ENCODE measurements at places on chromosomes 13 and 19.

- no peak for DNase-seq
These were observed at the start of gene IGLON5 for GRCh38 chr19:51311351-51312257. IGLON5 (plus strand) TSS chr19:51311644; CDS start chr19:51311848, 204 bp downstream.

GRCh38 chr13:51286135-51287002 is 53.1 kb upstream of the SERPINE3 start:
- DNase-seq: peak; percentile 53

- DNase-seq: no peak
These were observed 2.5 kb downstream of the ZC3H4 start for GRCh38 chr19:47111006-47111621.

DNA sequence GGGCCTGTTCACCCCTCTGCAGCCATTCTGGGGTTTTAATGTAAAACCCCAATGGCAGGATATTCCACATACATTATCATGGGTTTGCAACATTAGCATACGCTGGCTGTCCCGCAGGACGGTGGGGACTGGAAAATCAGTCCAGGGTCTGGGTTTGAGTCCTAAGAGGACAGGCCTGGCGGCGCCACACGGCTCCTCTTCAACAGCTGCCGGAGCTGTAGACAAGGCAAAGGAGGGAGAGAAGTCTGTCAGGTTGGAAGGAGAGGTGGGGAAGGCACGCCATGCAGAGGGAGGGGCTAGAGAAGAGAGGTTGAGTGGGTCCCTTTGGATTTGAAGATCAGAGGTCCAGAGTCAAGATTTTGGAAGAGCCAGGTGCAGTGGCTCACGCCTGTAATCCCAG is 11.9 kb downstream of the NFKBID start:
- no peak for DNase-seq

DNA sequence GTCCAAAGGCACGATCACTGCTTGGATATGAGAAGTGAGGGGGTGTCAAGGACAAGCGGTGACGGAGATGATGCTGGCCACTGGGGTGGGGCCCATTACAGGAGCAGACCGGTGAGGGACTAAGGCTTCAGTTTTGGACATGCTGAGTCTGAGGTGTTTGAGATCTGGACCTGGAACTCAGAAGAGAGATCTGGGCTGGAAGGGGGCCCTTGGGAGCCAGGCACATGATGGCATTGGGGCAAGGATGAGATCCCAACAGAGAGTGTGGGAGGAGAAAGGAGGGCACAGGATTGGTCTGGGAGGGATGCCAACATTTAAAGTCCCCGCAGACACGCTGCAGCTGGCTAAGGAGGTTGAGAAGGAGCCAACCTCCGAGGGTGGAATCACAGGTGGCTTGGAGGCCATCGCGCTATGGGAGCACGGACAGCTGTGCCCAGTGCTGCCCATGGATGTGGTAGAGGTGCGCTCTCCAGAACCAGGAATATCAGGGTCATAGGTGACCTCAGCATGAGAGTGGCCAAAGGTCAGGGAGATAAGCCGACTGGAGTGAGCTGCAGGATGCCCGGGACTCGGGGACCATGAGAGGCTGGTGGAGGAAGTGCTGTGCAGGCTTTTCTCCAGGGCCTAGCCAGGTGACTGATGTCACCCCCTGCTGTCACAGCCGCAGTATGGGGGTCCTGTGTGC is 21.8 kb downstream of the DHRS12 start:
- no peak for DNase-seq

DNA sequence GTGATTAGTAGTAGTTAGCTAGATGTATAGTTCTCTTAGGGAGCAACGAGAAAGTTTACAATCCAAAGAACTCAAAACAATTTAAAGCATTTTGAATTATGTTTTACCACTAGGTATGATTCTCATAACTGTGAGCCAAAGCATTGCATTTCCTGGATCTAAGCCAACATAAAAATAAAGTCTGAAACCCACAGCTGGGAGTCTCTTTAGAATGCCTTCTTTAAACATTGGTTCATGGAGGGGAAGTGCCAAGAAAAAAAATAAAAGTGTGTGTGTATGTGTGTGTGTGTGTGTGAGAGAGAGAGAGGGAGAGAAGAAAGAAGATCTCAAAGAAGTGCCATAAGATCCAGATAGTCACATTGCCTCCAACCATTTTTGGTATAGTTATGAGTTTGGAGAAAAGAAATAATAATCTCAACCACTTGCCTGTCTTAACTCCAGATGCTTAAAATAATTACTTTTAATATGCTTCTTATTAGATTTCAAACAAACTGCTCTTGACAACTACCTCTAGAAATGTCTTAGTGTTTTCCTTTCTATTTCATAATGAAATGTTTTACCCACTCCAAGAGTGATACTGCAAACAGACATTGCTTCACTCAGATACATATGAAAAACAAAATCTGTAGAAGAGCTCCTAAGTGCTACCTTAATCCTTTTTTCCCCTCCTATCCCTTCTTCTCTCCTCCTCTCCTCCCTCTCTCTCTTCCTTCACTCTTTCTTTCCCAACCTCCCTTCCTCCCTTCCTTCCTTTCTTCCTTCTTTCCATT is 554.1 kb downstream of the KCTD12 start:
- no peak for DNase-seq

DNA sequence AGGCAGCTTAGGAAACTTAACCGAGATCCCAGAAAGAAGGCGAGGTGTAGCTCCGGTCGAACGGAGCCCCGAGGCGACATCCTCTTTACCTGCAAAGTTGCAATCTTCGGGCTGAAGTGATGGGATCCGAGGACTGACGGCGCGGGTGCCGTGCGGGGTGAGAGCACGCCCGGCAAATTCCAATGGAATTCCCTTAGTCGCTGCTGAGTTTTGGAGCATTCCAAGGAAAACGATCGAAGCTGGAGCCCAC is 141 bp downstream of the TRPC4 start:
- DNase-seq: no peak

- DNase-seq: no peak
These were observed 6.5 kb downstream of the ATP4A start for GRCh38 chr19:35556846-35557538.

- DNase-seq: no peak
These were observed 2.5 kb downstream of the USP12 start for GRCh38 chr13:27168906-27169657.

DNA sequence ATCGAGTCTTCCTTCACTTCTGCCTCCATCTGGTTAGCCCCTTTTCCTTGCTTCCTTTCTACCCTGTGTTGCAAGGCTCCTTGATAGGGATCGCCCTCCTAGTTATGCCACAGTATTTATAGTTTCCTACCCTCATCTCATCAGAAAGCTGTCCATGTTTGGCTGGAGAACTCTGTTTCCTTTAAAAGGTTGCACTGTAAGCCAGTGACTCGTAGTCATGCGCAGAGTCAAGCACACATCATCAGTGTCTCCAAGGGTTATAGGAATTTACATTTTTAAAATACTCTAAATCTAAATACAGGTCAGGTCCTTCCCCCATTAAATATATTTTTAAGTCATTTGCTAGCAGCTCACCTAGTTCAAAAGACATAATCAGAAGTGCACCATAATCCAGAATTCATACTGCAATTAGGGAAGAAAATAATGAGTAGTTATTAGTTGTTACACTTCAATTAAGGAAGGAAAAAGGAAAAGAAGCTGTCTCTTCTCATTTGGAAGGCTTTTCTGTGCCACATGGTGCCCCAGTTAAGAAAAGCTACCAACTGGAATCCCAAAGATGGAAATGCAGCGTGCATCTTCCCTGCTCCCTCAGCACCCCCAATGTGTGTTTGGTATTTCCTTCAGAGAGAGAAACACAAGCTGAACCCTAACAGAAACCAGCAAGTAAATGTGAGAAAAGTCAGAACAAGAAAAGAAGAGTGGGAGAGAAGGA is 81.0 kb downstream of the GPR12 start:
- DNase-seq: no peak

GRCh38 chr13:100811024-100811865 is 136.7 kb upstream of the TMTC4 start:
- no peak for DNase-seq

DNA sequence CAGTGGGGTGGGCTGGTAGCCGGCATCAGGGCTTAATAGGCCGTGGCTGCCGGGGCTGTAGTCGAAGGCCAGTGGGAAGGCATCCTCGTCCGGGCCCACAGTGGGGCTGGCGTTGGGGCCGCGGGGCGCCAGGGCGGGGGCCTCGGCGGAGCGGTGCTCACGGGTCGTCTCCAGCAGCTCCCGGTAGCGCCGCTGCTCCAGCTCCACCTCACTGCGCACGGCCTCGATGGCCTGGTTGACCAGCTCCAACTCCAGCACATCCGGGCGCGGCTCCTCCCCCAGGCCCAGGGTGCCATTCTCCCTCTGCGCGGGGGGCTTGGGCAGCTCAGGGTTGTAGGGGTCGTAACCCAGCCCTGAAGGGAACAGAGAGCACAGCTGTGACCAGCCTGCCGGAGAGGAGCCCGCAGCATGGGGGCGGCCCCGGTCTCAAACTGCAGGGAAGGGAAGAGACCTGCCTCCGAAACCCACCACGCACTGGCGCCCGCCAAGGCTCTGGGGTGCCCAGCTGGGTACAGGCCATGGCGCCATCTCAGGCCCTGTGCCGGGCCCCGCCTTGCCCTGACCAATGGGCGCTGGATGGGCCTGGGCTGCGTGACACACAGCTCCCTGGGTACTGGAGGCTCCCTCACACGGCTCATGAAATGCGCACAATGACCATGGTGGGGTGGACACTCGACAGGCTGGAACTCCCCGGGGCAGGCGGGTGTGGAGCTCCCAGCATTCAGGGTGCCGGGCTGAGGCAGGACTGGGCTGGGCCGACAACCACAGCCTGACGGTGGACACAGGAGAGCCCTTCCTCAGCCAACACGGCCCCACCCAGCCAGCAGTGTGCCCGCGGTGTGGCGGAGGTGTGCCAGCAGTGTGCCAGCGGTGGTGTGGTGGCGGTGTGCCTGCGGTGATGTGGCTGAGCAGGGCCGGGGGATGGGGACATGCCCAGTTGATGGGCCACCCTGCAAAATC is 16.5 kb upstream of the ATP8B3 start:
- DNase-seq: no peak

GRCh38 chr13:84844473-84844872 is 954.7 kb downstream of the SLITRK6 start:
- DNase-seq: no peak

GRCh38 chr13:46403851-46404732 is 17.0 kb upstream of the RUBCNL start:
- DNase-seq: no peak

DNA sequence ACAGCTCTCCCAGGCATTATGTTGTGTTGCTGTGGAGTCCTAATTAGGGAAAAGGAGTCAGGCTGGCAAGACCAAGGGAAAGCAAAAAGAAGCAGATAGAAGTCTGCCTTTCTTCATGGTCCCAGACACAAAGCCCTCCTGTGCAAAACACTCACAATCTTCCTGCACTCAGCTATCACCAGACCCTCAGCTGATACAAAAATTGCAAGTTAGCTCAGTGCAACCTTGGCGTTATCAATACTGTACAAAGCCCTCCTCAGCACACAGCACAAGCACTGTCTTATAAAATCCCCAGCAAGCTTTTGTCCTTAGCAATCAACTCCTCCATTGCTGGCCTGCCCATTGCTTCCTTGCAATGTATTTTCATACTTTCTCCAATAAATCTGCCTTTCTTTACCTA is 3.2 kb downstream of the OR7C2 start:
- no peak for DNase-seq

GRCh38 chr19:6464070-6464873 is at the start of gene CRB3:
CRB3 (plus strand) TSS chr19:6464271; CDS start chr19:6464702, 431 bp downstream.
- no peak for DNase-seq

GRCh38 chr13:73259061-73260017 is 200.5 kb downstream of the KLF5 start:
- DNase-seq: no peak

GRCh38 chr13:60227158-60227557 is 63.4 kb upstream of the DIAPH3 start:
- no peak for DNase-seq

DNA sequence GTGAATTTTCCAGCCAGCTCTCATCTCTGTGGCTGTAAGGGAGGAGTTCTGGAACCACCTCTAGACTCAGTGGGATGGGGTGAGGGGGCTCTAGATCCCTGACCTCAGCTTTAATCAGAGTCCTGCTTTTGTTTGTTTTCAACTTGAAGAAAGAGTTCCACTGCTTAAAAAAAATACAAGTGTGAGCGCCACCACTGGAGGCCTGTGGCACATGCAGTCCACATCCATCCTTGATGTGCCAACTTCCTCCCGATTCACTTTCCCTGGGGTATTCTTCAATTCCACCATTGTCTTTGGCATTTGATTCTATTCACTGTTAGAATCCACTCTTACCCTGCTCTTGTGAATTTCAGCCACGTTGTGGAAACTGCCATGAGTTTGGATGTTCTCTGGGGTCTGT is 62.4 kb upstream of the GJB6 start:
- DNase-seq: no peak

DNA sequence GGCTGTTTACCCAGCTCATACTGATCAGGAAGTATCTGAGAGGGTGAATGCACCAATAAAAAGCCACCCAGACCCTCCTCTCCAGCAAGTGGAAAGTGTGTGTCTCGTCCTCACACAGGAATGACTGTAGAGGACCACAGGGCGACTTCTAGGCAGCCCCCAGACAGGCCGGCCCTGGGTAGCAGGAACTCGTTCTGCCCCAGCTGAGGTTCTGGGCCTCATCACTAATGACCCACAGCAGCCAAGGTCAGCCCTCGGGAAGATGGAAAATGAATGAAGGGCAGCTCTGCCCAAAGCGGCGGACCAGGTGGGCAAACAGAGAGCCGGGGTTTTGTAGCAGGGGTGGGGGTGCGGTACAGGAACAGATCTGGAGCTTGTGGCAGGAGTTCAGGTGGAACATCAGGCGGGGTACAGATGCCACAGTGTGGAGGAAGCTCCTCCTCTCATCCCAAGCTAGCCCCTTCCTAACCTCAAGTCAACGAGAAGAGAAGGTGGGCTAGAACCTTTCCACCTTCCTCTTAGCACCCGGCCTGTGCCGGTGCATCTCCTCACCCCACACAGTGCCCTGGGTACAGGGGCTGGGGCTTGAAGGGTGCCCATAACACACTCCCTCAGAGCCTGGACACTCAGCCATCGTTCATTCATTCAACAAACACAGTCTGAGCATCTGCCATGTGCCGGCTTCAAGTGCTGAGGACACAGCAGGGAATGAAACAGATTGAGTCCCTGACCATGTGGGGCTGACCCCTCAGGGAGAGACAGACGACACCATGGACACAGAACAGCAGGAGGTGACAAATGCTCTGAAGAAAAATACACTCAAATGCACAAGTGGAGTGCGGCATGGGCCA is 36.2 kb downstream of the RFX2 start:
- no peak for DNase-seq

DNA sequence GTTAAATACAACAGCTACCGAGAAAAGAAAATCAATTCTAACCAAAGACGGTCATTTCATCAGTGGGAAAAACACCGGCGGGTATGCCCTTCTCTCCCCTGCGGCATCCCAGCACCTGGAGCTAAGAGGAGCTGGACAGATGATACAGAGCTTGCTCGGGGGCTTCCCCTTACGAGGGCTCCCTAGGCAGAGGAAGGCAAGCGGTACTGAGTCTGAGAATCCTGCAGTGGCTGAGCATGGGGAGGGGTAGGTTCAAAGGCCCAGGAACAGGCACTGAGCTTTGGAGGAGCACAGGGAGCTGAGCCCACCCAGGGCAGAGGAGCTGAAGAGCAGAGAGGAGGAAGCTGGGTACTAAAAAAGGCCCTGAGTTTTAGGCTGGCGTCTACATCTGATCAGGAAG is 12.7 kb downstream of the STK24 start:
- no peak for DNase-seq

GRCh38 chr19:27660428-27660827 is 1552.5 kb downstream of the UQCRFS1 start:
- no peak for DNase-seq

GRCh38 chr19:19657397-19657783 is 6.1 kb downstream of the ATP13A1 start:
- DNase-seq: no peak
